Cardiac muscle cell (in vitro differentiated cells and primary cell): ENCODE measurements at places on chromosomes 4 and X.
A peak's percentile ranks its signal among the peaks of the same experiment; 100 is the strongest.

DNA sequence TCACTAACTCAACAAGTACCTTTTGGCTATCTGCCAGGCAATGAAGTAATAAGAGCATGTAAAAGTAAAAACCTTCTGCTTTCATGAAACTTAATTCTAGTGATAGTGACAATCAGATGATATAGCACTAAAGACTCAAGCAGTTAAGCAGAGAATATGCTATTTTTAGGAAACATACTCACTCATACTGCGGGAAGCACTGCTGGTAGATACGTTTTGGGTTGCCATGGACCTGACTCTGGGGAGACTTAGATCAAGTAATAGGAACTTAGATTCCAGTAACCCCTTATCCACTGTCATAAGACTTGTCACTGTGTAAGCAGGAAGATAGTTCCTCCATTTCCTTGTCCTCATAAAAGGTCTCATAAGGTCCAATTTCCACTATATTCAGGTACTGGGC lies 386.3 kb downstream of the DMD start:
- DNase-seq, result no peak

DNA sequence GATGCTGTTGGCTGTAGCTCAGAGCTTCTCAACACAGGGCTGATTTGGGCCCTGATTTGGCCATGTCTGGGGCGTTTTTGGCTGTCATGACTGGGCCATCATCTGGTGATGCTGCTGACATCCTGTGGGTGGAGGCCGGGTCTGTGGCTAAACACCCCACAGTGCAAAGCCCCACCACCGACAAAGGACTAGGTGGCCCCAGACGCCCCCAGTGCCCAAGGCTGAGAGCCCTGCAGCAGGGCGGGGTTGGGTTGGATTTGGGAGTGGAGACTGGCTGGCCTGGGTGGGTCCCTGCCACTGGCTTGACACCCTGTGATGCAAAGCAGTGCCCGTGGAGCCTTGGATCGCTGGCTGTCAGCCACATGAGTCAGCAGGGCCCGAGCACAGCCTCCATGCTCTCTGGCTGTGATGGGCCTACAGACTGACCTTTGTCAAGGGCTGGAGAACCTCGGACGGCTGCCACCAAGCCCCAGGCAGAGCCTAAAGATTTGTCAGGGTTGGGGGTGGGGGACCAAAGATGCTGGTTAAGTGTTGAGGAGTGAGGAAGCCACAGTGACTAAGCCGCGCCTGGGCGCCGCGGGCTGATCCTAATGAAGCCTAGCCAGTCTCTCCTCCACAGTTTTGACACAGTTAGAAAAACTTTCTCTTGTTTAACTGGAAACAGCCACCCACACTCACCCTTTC lies 28.3 kb downstream of the CYTL1 start:
- peak; percentile 93 for DNase-seq

DNA sequence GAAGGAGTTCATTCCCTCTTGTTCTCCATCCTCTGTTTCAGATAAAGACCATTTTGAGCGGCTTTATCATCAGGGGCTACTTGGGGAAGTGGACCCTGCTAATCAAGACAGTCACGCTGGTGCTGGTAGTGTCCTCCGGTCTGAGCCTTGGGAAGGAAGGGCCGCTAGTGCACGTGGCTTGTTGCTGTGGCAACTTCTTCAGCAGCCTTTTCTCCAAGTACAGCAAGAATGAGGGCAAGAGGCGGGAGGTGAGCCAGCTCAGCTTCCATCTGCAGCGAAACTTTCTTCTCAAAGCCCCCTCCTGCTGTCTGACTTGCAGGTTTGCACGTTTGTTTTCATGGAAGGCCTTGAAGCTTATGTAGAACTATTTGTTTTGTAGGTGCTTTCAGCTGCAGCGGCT lies 49.5 kb downstream of the CLCN4 start:
- DNase-seq, result no peak

GRCh38 chr4:821181-821591 lies 4.7 kb downstream of the CPLX1 start:
- no peak for DNase-seq

- DNase-seq, result peak; percentile 89
Observed at GRCh38 chr4:99205153-99205979, 13.7 kb downstream of the ADH6 start.

GRCh38 chr4:109429545-109429944 lies 4.1 kb upstream of the SEC24B start:
- DNase-seq, result peak; percentile 57

DNA sequence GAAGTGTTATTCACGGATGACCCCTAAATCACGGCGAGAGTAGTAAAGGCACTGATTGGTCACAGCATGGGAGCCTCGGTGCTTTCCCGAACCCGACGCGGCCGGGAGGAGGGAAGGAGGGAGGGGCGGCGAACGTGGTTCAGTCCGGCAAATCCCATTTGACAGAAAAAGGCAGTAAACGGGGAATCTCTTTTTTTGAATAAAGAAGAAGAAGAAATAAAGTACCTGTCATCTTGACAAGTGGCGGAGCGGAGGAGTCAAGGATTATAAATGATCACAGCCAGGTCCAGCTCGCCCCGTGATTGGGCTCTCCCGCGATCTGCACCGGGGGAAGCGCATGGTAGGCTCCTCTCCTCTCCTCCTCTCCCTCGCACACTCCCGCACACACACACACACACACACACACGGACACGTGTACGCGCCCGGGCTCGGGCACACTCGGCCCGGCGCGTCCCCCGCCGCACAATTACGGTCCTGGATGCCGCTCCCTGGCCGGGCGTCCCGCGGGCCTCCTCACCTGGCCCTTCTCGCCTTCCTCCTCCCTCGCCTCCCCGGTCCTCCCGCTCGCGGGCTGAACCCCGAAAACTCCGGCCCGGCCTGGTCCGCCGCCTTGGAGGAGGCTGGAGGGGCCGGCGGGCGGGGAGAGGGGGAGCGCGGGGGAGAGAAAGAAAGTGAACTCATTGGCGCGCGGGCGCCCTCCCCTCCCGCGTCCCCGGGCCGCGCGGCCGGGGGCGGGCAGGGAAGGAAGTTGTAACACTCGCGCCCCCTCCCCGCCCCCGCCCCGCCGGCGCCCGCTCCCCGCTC lies 99.2 kb upstream of the TENM3 start:
- DNase-seq, result peak; percentile 49

GRCh38 chrX:1686642-1687041 lies 71.8 kb downstream of the ASMT start:
- no peak for DNase-seq

DNA sequence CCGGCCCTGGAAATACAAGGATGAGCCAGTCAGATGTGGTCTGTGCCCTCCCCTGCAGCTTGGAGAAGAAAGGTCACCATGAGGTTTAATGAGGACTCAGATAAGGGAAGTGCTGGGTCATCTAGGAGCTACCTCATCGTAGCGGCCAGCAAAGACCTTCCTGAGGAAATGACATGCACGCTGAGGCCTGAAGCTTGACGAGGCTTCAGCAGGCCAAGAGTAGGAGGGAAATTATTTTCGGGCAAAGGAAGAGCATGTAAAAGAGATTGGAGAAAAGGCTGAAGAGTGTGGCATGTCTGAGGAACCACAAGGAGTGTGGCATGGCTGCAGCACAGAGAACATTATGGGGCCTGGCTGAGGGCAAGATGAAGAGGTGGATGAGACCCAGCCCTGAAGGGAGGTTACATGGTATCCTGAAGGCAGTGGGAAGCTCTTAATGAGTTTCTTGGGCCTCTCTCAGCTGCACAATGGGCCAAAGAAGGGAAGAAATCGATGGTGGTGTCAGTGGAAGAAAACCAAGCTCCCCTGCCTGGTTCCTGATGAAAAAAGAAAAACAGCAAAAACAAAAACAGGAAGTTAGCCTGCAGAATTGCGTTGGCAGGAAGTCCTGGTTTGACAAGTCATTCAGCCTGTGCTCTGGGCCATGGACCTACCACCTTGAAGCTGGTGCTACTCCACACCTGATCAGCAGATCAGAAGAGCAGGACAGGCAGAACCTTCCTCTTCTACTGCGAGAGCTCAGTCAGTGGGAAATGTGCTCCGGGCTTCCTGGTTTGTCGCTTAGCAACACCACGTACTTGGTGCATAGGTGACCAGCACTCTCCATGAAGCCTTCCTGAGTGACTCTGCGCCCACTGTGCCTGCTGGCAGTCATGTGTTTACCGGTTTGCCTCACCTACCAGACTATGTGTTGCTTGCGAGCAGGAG lies 134.5 kb upstream of the KLF3 start:
- no peak for DNase-seq

- DNase-seq, result peak; percentile 48
Observed at GRCh38 chr4:52751487-52751911, 274 bp upstream of the ERVMER34-1 start.

DNA sequence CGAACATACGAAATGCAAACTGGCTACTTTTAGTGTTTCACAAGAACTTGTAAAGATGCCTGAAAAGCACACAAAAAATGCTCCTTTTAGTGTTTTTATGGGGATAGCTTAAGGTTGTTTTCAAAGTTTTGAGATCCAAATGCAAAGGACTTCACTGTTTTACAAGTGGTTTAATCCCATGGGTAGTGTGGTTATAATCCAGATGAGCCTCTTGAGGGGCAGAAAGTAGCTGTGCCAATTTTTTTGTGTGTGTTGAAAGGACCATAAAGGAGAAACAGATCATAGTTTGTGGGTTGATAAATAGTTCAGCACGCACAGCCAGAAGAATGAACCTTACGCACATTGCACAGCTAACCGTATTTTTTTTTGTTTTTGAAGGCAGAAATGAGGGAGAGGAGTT lies 126.9 kb upstream of the GIMD1 start:
- peak; percentile 43 for DNase-seq

DNA sequence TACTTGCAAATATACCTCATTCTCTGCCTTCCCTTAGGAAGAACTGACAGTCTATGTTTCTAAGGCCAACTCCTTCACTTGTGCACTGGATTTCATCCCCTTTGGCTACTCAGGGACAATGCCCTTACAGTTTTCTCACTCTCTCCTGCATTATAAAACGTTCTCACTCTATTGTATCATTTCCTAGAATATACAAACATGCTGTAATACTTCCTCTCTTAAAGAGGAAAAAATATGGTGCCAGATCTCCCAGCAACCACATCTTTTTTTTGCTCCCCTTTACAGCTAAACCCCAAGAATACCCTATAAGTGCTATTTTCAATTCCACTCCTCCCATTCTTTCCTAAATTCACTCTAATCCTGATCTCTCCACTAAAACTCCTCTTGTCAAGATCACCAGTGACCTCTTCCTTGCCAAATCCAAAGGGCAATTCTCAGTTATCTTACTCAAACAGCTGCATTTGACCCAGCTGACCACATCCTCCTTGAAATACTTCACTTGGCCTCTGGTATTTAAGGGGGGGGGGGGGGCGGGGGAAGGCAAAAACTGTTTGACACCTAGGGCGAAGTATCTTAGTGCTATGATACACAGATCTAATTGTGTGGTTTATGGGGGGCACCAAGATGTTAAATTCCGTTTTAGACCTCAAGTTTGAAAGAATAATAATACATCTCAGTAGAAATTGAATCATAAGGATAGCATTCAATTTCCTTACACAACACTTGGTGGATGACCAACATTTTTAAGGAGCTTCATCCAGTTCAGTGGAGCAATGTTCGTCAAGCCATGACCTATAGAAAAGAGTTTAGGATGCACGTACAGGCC lies 1.6 kb downstream of the RCHY1 start:
- DNase-seq, result peak; percentile 67

DNA sequence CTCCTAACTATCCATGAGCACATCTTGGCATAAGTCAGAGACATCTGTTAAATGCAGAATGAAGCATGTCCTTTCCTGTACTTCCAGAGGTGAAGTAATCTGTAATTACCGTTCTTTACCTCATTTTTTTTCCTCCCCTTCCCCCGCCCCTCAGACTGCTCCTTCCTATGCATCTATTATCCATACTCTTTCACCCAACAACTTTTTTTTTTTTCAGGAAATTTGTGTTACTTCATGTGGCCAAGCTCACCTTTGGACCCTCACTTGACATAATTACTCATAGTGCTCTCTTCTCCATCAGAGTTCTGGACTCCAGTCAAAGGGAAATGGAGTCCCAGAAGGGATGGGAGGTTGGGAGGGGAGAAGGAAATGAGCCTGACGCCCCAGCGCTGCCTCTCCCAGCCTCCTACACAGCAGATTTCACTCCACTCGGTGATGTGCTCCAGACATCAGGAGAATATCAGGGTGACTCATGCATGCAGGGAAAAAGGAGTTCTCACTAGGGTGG lies 568.8 kb downstream of the STIM2 start:
- DNase-seq, result peak; percentile 22

DNA sequence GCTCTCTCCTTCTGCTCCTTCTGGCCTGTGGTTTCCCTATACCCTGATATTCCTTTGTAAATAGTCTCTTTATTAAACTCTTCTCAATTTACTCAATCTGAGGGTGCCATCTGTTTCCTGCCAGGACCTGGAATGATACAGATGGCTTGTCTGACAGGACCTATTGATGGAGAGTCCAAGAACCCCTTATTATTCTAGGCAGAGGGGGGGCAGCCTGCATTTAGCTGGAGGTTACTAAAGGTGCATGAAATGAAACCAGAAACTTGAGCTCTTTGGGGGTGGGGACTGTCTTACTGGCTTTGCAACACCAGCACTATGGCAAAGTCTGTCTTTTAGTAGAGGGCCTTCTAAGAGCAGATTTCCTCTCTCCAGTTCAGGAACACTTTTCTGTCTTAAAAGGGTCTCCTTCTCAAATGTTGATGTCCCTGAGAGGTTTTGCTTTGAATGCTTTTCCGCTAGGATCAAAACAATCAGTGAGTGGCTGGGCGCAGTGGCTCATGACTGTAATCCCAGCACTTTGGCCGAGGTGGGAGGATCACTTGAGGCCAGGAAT lies 162.5 kb upstream of the MED14 start:
- DNase-seq, result no peak
